ENCODE measurements at places on chromosomes 13 and 19.

- DNase-seq: no peak
Observed at GRCh38 chr13:110070511-110071120, 236.3 kb downstream of the COL4A1 start.

DNA sequence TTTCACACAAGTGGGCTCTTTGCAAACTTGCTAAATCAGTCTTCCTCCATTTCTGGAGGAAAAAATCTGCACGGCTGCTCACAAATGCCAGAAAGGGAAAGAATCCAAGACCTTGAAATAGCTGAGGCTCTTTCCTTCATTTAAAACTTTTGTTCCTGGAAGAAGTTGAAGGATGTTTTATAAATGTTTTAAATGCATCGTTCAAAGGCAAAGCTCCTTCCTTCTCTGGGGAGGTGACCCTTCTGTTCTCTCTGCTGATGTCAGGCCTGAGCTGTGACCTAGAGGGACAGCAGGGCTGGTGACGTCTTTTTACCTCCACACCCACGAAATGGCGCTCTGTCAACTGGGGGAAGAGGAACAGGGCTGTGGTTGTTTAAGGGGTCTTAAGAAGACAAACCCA is 376.4 kb upstream of the ZNF507 start:
- no peak for DNase-seq

DNA sequence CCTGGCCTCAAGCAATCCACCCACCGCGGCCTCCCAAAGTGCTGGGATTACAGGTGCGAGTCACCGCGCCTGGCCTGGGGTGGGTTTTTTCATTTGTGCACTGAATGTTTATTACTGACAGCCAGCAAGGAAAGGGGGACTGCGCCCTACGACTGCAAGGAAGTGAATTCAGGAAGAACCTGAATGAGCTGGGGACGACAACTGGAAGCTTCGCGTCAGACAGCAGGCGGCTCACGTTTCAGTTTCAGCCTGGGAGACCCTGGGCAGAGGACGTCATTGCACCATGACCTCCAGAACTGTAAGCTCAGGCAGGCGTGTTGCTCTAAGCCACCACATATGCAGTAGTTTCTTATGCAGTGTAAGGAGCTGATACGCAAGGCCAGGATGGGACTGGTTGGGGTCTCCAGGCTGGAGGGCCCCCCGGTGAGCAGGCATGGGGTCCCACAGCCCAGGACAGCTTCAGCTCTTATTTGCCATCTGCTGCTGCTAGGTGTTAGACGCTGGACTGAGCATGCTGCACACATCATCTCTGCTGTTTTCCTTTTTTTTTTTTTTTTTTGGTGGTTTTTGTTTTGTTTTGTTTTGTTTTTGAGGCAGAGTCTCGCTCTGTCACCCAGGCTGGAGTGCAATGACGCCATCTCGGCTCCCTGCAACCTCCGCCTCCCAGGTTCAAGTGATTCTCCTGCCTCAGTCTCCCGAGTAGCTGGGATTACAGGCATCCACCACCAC is 66.6 kb downstream of the GADD45B start:
- no peak for DNase-seq

GRCh38 chr13:43694146-43694664 is 92.6 kb downstream of the ENOX1 start:
- no peak for DNase-seq

GRCh38 chr19:4730740-4731171 is 7.1 kb upstream of the DPP9 start:
- DNase-seq: no peak

GRCh38 chr19:18450931-18451836 is 13.3 kb upstream of the ISYNA1 start:
- DNase-seq: peak; percentile 74

GRCh38 chr19:32201636-32202051 is 143.8 kb upstream of the ZNF507 start:
- no peak for DNase-seq
